ELR (cell line): ENCODE measurements at places on chromosomes 13 and 19.

- DNase-seq = no peak
These were observed 748 bp downstream of the RPS15 start for GRCh38 chr19:1438933-1439354.

- DNase-seq = no peak
These were observed 14.5 kb upstream of the PTPRS start for GRCh38 chr19:5355076-5355475.

GRCh38 chr13:104057861-104058260, 991.6 kb upstream of the SLC10A2 start:
- DNase-seq = peak; percentile 54

GRCh38 chr19:44066305-44066704, 5.7 kb upstream of the ZNF284 start:
- DNase-seq = no peak

DNA sequence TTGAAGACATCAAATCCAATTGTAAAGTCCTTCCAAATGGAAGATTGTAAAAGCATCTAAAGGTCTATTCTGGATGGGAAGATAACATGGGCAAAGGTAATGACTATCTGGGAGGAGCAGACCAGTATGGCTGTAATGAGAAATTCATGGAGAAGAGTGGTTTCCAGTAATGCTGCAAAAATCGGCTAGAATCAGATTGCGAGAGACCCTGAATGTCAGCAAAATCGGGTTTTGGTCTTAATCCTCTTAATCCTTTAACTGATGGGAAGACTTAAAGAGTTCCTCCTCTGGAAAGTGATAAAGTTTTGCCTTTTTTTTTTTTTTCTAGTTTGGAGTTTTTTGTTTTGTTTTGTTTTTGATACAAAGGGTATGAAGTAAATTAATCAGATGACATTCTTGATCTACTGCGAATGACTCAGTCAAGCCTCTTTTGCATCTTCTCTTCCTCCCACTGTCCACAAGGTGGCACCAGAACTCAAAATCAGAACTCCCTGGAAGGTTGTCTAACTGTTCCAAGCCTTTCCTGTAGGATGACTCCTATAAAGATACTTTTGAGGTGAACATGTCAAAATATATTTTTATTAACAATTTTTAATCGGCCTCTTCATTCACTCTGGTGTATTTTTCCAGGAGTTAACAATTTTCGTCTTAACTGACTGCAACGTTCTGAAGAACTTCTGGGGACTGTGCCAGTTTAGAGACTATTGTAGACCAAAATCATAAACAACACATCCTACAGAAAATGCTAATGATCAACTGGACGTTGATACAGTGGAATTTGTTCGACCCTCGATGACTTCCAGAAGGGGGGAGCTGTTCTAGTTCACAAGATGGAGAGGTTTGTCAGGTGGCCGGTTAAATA, 213.3 kb upstream of the MIR17HG start:
- DNase-seq = peak; percentile 72

DNA sequence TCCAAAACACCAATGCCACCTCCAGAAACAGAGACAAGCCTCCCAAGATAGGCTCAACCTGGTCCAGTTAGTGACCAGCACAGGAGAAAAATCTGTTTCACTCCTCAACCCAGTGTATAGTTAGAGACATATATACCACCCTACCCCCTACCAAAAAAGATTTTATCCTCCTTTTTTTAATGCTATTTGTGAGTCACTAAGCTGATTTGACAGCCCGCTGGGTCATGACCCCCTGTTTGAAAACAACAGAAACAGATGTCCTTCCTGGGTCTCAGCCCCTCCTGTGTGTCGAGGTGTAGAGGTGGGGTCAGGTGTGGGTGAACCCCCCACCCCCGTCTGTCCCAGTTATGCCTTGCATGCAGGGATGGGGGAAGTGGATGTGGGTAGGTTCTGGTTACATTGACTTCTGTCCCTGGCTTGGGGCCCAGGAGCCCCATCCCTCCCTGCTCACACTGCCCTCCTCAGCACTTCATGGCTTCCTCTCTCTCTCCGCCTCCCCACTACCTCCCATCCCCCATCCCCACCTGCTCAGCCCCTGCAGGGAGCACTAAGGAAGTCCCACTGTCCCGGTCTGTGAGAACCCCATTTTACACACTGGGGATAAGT, 14.0 kb upstream of the TOMM40 start:
- DNase-seq = no peak

DNA sequence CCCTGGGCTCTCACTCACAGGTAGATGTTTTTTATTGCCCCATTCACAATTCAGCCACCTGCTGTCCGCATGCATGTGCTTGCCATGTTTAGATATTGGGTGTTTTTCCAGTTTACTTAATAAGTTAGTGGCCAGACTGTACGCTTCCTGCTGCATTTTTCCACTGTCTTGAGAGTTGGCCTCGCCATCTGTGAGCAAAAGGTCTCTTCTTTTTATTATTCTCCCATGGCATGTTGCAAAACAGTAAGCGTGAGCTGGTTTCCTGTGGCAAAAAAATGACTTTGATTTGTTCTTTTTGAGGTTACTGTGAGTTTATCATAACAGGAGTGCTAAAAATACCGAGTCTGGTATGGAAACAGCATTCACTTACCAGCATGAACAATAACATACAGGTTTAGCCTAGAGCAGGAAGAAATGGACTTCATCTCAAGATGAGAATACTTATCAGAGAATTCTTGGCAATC, 46.0 kb downstream of the SAE1 start:
- peak; percentile 83 for DNase-seq

DNA sequence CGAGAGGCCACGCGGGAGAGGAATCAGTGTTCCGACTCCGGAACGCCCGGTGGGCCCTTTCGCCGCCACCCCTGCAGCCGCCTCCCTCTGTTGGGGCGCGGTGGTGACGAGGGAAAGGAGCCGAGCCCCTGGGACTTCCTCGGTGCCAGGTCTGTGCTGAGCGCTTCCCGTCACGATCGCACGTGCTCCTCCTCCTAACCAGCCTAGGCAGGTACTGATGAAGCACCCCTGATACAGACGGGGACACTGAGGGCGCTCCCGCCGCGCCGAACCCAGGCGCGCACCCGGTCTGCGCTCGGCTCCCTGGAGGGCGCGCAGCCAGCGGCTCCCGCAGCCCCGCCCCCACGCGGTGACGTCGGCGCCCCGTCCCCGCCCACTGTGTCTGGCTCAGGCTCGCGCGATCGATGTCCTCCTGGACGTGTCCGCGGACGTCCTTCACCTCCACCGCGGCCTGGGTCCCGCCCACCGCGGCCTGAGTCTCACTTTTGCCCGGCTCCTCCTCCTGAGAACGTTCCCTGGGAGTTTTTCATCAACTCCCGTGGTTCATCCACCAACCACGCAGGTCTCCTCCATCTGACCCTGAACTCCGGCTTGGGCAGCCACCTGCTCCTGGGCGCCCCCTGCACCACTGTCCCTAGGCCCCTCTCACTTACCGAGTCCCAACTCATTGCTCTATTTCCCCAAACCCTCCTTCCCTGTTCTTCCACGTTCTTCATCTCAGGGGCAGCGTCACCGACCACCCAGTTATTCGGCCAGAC, 2.6 kb upstream of the KLK15 start:
- DNase-seq = peak; percentile 61

- DNase-seq = no peak
These were observed 459.1 kb upstream of the GPC6 start for GRCh38 chr13:92767468-92767867.

- no peak for DNase-seq
These were observed 89.9 kb downstream of the FGF14 start for GRCh38 chr13:102311901-102312300.

DNA sequence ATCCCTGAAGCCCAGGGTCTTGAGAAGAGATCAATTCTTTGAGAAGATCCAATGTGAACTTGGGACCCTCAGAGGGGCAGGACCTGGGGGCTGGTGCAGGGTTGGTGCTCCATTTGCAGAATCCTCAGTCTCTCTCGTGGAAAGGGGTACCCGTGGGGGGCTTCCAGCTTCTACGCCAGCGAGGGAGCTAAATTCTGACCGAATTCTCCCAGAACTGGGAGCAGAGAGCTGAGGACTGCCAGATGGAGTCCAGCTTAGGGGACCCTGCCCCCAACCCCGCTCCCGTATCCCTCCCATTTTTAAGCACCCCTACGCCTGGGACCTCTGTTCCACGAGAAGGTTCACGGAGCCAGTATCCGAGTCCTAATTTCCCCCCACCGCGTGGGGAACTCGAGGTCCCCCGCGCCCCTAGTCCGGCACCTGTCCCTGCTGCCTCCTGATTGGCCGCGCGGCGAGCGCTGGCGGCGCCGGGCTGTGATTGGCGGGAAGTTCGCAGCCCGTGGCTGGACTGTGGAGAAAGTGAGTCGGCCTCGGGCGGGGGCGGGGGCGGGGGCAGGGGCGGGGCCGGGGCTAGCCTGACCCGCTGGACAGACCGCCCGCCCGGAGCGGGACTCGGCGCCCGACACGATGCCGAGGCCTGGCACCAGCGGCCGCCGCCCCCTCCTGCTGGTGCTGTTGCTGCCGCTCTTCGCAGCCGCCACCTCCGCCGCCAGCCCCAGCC, 4.4 kb upstream of the LTBP4 start:
- peak; percentile 78 for DNase-seq

DNA sequence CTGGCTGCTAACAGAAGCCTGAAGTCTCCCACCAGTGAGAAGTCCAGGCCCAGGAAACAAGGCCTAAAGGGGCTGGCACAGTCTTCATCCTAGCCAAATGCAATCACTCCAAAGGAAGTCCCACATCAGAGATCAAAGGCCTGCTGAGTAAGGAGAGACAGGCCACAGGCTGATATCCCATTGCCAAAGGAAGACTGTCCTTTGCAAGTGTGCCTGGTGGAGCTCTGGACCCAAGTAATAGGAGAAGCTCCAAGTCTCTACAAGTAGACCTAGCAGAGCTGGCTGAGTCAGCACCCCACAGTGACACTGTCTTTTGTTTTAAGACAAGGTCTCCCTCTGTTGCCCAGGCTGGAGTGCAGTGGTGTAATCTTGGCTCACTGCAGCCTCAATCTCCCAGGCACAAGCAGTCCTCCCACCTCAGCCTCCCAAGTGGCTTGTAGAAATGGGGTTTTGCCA, 4.5 kb downstream of the DBP start:
- peak; percentile 50 for DNase-seq

DNA sequence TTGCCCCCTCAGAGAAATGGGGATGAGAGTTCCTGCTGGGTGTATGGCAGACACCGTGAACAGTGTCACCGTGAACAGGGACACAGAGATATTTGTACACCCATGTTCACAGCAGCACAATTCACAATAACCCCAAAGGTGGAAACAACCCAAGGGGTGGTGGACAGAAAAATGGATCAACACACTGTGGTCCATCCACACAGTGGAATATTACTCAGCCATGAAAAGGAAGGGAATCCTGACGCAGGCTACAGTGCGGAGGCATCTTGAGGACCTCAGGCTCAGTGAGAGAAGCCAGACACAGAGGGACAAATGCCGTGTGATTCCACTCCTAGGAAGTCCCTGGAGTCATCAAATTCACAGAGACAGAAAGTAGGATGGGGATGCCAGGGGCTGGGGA, 7.6 kb upstream of the CELF5 start:
- DNase-seq = no peak

DNA sequence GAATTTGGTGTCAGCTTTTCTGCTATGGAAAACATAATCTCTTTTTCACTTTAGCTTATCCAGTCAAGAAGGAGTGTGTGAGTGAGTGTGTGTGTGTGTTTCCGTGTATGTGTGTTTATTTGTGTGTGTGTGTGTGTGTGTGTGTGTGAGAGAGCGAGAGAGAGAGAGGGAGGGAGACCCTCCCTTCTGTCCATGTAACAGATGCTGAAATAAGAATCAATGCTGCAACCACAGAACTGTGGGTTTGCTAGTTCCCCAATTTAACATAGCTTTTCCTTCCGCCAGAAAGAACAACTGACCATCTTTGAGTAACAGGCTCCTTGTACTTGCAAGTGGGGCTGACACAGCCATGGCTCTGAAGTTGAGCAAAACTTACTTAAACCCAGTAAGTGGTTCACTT, 5.2 kb downstream of the LCP1 start:
- no peak for DNase-seq

- DNase-seq = no peak
These were observed 35.7 kb downstream of the ZNF493 start for GRCh38 chr19:21432590-21432989.

DNA sequence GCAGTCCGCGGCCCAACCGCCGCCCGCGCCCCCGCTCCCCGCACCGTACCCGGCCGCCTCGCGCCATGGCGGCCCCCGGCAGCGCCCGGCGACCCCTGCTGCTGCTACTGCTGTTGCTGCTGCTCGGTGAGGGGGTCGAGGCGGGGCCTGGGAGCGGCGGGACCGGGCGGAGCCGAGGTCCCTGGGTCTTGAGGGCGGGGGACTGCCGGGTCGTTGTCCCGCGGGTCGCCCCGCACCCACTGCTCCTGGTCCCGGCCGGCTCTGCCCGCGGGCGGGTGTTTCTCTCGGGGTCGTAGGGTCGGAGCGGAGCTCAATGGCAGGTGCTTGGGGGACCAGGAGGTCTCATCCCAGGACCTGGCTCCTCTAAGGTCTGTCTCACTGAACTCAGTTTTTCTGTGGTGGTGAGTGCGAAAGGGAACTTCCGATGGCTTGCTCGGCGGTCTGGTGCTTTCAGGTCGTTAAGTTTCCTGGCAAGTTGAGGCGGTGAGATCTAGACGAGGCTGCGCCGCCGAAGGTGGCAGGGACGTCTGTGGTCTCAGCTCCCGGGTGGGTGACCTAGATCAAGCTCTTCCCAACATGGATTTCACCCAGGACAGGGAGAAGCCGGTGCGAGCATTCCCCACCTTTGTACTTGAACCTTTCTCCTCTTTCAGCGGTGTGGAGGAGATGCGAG, 467 bp downstream of the LAMP1 start:
- DNase-seq = peak; percentile 50

GRCh38 chr13:91356919-91357612, 9.6 kb downstream of the MIR17HG start:
- no peak for DNase-seq

- DNase-seq = no peak
These were observed 39.9 kb downstream of the STARD13 start for GRCh38 chr13:33245505-33246158.
